ENCODE measurements at places on chromosomes 2 and 18. TPM values are rescaled to one million over a fixed set of nuclear protein-coding genes. Genes with fewer than 3 reads are reported as not detected.
A peak's percentile ranks its signal among the peaks of the same experiment; 100 is the strongest.

Gene SLC23A3
- 0.58 TPM for polyA plus RNA-seq

Gene ST6GAL2
- polyA plus RNA-seq = not detected

- H3K4me3 ChIP-seq = no peak overlapping the region
- no peaks in the 10 kb centered on the region for H3K4me1 ChIP-seq
- no peaks in the 10 kb centered on the region for H3K36me3 ChIP-seq
Observed at GRCh38 chr2:100422320-100423055, 5.0 kb upstream of the CHST10 start.

- H3K27ac ChIP-seq = no peak overlapping the region
- peak; percentile 69 for DNase-seq
- H3K36me3 ChIP-seq = no peaks in the 10 kb centered on the region
- no peak overlapping the region for H3K4me3 ChIP-seq
- no peaks in the 10 kb centered on the region for H3K4me1 ChIP-seq
Observed at GRCh38 chr2:128354726-128355470, 36.2 kb upstream of the HS6ST1 start.

GRCh38 chr2:46814160-46814961 lies 101.2 kb downstream of the MCFD2 start:
- H3K4me1 ChIP-seq = peaks cover 37% of the 10 kb centered on the region
- H3K4me3 ChIP-seq = no peak overlapping the region
- peak overlapping the region; percentile 79 for H3K27ac ChIP-seq

GRCh38 chr2:36609507-36609906 lies 11.5 kb upstream of the FEZ2 start:
- H3K27ac ChIP-seq = no peak overlapping the region
- DNase-seq = no peak
- no peaks in the 10 kb centered on the region for H3K36me3 ChIP-seq
- H3K4me1 ChIP-seq = peaks cover 3% of the 10 kb centered on the region

DNA sequence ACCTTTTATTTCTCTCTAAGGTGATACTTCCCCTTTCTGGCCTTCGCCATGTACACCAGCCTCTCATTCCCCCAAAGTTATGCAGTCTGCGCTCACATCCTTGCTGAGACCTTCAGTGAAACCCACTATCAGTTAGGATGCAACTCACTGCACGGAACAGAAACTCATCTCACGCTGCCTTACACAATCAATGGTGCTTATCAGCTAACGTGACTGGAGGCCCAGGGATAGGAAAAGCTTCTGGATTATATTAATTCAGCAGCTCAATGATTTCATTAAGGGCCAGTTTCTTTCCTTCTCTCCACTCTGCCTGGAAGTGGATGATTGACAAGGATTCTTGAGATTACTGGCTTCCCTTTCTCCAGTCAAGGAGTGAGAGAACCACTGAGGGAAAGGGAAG lies 44.8 kb downstream of the CDH2 start:
- no peaks in the 10 kb centered on the region for H3K36me3 ChIP-seq
- no peak for DNase-seq
- no peak overlapping the region for H3K27ac ChIP-seq
- H3K4me1 ChIP-seq = peaks cover 19% of the 10 kb centered on the region
- no peaks in the 10 kb centered on the region for H3K27me3 ChIP-seq

- no peaks in the 10 kb centered on the region for H3K36me3 ChIP-seq
- DNase-seq = no peak
- H3K4me1 ChIP-seq = no peaks in the 10 kb centered on the region
- no peaks in the 10 kb centered on the region for H3K27me3 ChIP-seq
Observed at GRCh38 chr2:1477196-1478040, 64.2 kb downstream of the TPO start.

DNA sequence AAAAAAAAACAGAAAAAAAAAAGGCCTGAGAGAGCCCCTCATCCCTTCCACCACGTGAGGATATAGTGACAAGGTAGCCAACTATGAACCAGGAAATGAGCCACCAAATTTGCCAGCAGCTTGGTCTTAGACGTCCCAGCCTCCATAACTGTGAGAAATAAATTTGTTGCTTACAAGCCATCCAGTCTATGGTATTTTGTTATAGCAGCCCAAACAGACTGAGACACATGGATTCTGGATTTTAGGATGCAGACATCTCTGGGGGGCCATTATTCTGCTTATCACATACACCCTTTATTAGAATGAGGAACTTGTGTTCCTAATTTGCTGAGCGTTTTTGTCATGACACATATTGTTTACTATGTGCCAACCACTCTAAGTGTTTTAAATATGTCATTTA lies 5.4 kb upstream of the YIPF4 start:
- no peak overlapping the region for H3K27ac ChIP-seq
- DNase-seq = no peak
- H3K4me1 ChIP-seq = 0 out of 2 replicates have a peak, but pooled peaks cover 1% of the 10 kb centered on the region
- no peak overlapping the region for H3K4me3 ChIP-seq
- no peaks in the 10 kb centered on the region for H3K27me3 ChIP-seq
- H3K36me3 ChIP-seq = no peaks in the 10 kb centered on the region

GRCh38 chr18:24536326-24536725 lies 75.9 kb downstream of the HRH4 start:
- no peaks in the 10 kb centered on the region for H3K36me3 ChIP-seq
- no peak overlapping the region for H3K4me3 ChIP-seq
- no peak overlapping the region for H3K27ac ChIP-seq
